T-helper 22 cell (primary cell): ENCODE measurements at places on chromosomes 2 and 18.

GRCh38 chr2:196606516-196606915 lies 33.0 kb upstream of the CCDC150 start:
- no peak for DNase-seq

DNA sequence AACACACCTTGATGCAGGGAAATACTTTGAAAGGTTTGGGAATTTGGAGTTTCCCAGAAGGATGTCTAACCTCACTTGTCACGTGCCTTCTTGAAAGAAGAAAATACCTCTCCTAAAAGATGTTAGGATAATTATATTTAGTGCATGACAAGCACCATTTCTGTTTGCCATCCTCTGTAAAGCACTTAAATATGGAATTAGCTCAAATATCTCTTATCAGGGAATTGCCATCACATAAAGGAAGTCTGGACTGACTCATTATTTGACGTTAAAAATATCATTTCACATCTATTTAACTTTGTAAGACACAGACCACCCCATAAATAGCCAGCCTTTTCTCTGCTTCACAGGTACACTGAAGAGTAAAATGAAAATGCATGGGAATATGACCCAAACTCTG lies 140.1 kb downstream of the STK39 start:
- DNase-seq: no peak

GRCh38 chr2:24164416-24164973 lies 10.4 kb upstream of the FAM228A start:
- no peak for DNase-seq

- no peak for DNase-seq
Measured at GRCh38 chr2:157194844-157195243, 62.7 kb upstream of the GALNT5 start.

- DNase-seq: no peak
Measured at GRCh38 chr18:63970809-63971205, 926 bp downstream of the SERPINB8 start.

GRCh38 chr2:96816127-96816835 lies at the start of gene CNNM3:
TSS of gene CNNM3 (plus strand) at chr2:96816268. CDS start at chr2:96816278, 10 bp downstream.
- peak; percentile 92 for DNase-seq

DNA sequence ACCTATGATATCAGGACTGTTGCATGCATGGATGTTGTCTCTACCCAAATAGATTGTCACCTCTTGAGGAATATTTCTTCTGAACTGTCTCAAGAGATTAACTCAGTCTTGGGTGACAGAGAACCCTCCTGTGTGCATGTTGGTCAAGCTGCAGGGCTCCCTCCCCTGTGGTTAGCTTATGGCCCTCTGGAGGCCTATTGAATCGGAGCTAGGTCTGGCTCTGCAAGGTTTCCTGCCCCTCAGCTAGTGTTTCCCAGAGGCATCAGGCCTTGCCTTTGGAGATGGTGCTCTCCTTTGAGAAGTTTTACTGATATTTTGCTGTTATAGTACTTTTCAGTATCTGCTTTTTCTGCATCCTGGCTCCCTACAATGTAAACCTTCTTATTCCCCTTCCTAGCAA lies 769.2 kb upstream of the FAM98A start:
- DNase-seq: no peak

DNA sequence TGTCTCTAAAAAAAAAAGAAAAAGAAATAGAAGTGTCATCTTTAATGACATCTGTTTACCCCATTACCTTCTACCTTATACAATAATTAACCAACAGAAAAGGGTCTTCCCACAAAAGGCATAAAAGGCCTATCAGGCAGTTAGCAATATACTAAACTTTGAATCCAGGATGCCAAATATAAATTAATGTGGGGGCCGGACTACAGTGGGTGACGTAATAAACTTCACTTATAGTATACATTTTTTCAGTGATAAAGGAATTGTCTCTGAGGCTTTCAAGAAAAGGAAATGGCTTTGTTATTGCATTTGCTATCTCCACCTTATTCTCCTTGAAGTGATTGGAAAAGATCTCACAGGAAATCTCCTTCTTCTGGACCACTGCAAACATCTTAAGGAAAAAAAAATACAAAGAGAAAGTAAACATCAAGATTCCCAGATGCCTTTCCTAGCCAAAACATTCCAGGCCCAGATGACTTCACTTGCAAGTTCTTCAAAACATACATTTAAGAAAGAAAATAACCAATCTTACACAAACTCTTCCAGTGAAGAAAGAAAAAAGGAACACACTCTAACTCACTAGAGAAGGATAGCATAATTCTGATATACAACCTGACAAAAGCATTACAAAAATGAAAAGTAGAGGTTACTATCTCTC lies 126.2 kb upstream of the CAB39 start:
- DNase-seq: no peak

- DNase-seq: no peak
Measured at GRCh38 chr2:188601927-188602326, 310.3 kb downstream of the GULP1 start.

DNA sequence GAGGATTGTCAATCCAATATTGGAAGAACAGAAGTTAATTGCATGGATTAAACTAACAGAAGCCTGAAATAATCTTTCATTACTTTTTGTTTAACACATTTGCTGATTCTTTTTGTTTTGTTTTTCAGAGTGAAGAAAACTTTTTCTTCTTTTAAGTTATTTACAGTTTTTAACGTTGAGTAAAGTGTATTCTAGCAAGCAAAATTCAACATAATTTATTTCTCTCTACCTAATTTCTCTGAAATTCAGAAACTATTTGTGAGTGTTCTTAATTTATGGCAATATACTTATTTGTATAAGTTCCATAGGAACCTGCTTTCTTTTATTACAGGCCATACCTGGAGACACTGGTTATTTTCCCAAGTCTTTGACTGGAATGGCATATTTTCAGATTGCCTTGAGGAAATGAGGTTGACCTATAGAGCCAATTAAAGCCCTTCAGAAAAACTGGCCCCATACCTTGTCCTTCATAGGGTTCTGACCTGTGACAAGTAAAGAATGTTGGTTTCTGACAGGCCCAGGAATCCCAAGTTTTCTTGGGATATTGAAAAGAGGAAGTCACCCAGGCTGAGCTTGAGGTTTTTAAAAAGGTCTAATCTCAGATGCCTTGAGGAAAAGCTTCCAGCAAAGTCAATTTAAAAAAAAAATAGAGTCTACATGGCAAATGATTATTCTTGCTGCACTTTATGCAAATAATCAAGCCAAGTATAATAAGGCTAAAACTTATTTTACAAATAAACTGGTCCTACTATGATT lies 26.8 kb upstream of the LIPG start:
- DNase-seq: no peak

DNA sequence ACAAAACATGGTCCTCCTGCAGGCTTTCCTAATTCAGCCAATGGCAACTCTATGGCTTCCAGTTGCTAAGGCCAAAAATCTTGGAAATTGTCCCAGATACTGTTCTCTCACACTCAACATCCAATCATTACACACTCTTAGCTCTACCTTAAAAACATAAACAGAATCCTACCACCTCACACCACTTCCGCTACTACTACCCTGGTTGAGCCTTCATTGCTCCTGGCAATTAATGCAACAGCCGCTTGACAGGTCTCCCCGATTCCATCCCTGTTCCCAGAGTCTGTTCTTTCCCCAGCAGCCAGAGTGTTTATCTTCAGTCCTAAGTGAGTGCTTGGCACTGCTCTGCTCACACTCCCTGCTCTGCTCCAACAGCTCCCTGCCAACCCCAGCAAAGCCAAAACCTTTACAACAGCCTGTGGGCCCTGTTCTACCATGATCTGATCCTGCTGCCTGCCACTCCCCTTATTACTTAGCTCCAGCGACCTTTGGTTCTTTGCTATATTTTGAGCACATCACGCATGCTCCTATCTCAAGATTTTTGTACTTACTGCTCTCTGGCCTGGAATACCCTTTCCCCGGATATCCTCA lies 67.5 kb upstream of the AMMECR1L start:
- no peak for DNase-seq

GRCh38 chr2:45857275-45857609 lies 205.8 kb downstream of the PRKCE start:
- DNase-seq: no peak

GRCh38 chr2:73730810-73731209 lies 6.3 kb downstream of the TPRKB start:
- no peak for DNase-seq

- no peak for DNase-seq
Measured at GRCh38 chr18:68735483-68736343, 20.8 kb upstream of the TMX3 start.

- no peak for DNase-seq
Measured at GRCh38 chr2:198628596-198628995, 824.2 kb downstream of the PLCL1 start.

- DNase-seq: no peak
Measured at GRCh38 chr2:86275384-86275799, 62.0 kb downstream of the REEP1 start.

- no peak for DNase-seq
Measured at GRCh38 chr2:233600386-233600785, 17.0 kb upstream of the UGT1A8 start.

- DNase-seq: no peak
Measured at GRCh38 chr2:25347846-25348245, 6.1 kb upstream of the DNMT3A start.

- DNase-seq: no peak
Measured at GRCh38 chr18:24027156-24027827, 12.7 kb downstream of the TTC39C start.
